ENCODE measurements at places on chromosomes 13 and 19.

GRCh38 chr19:11181488-11181887 is 15.9 kb downstream of the KANK2 start:
- DNase-seq: no peak

- DNase-seq: no peak
Observed at GRCh38 chr13:19665427-19665859, 32.0 kb downstream of the MPHOSPH8 start.

- DNase-seq: no peak
Observed at GRCh38 chr13:39516096-39516495, 86.9 kb downstream of the LHFPL6 start.

GRCh38 chr19:38806371-38806770 is 6.4 kb downstream of the LGALS4 start:
- DNase-seq: no peak

GRCh38 chr13:92821324-92821723 is 405.3 kb upstream of the GPC6 start:
- DNase-seq: no peak

DNA sequence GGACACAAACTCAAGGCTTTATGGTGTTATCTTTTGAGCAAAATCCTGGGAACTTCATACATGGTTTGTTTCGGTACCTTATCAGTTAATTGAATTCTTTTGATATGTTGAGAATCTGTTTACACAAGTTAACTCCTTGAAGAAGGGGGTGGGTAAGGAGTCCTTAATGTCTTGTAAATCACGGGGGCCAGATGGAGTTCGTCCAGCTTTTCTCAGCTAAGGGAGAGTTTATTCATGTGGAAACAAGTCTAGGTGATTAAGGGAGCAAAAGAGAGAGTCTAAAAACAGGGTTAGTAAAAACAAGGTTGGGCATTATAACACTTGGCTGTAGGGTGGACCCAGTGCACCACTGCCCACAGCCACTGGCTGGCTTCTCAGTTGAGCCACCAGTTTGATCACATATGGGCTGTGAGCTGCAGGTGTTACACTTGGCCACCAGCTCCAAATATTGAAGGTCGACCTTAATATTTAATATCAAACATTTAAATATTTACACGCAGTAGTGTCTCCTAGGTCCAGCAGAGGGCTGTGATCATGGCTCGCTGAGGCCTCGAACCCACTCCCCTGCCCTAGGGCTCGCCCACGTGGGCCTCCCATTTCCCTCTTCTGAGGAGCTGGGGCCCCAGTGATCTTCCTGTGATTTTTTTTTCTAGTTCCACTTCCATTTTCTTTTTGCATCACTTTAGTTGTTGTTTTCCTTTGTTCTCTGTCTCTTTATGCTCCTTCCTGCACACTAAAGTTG is 21.0 kb upstream of the ZNF43 start:
- no peak for DNase-seq

- DNase-seq: no peak
Observed at GRCh38 chr19:30001791-30002190, 59.8 kb downstream of the URI1 start.

DNA sequence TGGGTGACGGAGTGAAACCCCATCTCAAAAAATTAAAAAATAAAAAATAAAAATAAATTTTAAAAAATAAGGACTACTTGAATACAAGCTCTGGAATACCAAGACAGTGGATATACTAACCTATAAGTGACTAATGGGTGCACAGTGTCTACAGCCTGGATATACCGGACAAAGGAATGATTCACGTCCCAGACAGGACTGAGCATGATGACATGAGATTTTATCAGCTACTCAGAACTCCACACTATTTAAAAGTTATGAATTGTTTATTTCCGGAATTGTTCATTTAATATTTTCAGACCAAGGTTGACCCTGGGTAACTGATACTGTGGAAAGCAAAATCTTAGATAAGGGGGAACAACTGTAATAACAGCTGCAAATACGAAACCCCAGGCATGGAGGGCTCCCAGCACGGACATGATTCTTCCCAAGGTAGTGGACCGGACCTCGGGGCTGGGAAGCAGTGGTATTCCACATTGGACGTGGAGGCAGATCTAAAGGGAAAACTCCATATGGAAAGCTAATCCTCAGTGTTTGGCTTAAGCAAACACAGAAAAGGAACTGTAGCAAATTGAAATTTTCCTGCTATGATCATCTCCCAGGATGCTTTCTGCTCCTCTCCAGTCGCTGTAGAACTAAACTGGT is 102.6 kb upstream of the TSHZ3 start:
- no peak for DNase-seq

DNA sequence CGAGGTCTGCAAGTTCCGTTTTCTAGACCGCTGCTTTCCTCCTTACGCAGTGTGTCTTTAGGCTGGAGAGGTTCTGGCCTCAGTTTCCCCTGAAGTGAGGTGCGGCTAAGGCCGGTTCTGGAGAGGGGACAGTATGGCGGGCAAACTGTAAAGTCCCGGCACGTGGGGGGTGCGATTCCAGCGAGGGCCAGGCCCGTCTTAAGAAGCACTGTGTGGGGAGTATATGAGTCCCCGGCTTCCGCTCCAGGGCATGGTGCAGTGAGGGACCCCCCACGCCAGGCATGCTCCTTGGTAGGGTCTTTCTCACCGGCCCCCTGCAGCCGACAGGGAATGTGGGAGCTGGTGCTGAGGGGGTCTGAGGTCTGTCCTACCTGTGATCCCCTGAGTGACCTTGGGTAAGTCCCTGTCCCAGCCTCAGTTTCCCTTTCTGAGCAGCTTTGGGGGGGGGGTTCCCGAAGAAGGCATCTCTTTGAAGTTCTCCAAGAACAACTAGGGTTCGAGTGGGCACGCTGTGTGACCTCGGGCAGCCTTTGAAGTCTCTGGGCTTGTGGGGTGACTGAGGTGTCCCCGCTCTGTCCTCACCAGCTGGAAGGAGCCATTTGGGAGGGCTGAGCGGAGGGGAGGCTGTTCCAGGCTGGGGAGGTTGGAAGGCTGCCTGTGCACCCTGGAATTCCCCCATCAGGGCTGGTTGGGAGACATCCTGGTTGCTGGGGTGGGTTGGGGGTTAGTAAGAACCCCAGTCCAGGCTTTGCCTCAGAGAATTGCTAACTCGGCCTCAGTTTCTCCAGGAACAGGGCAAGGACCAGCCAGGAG is 1.5 kb downstream of the NFIC start:
- no peak for DNase-seq

DNA sequence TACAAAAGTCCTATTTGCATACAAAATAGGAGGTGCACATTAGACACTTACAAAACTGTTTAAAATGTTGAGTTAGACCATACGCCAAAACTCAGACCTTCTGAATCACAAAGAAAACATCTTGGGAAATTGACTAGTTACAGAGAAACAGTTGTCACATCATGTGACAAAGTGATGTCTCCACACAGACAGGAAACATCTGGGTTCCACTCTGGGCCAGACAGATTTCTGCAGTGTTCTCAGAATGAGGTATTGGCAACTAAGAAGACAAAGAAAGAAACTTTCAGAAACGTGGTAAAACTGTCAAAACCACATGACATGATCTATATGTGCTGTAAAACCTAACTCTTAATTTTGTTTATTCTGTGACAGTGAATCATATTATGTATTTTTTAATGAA is 6.7 kb downstream of the ZNF793 start:
- DNase-seq: no peak

DNA sequence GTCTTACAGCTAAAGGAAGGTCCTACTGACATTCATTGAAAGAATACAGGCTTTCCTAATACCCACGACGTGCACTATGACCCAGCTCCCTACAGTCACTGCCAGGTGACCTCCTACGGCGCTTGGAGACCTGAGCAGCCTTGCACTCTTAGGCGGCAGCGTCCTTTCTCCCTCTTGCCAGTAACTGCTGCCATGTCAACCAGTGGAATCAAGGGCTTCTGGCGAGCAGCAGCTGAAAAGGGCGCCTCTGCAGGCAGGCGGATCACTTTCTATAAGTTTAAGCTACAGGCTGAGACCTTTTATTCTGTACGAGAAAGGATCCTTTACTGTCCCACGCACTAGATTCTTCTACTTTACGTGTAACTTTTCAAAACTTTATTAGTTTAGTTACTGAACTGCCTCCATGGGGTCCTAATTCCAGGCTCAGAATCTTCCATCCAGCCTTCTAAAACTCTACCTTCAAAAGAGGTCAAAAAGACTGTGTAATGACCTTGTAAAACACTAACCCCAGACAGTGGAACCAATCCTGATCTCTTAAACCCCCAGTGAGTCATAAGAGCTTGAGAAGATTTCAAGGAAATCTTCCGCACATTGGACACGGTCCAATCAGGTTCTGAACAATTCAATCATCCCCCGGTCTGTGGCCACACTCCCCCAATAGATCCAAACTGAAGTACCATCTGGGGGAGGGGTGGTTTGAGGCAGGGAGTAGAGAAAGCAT is 1.9 kb downstream of the KCTD12 start:
- DNase-seq: no peak

GRCh38 chr19:18612051-18612771 is 459 bp upstream of the TMEM59L start:
- no peak for DNase-seq

- DNase-seq: no peak
Observed at GRCh38 chr13:43348397-43348796, 325.0 kb downstream of the DNAJC15 start.

DNA sequence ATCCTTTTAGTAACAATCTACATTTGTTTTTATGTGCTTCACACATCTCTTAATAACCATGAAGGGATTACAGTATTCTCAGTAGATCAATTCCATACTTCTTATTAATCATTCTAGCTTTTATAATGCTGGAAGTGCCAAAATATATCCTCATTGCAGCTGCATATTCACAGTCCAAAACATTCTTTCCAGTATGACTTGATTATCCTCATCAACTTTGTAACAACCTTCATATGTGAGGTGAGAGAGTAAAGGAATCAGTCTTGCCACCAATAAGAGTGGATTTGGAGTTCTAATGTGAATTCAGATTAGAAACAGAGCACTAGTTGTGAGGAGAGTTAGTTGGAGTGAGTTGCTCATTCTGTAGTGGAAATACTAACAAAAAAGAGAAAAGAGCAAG is 208.0 kb upstream of the SPRY2 start:
- no peak for DNase-seq

- DNase-seq: no peak
Observed at GRCh38 chr13:93180356-93180969, 46.1 kb upstream of the GPC6 start.

DNA sequence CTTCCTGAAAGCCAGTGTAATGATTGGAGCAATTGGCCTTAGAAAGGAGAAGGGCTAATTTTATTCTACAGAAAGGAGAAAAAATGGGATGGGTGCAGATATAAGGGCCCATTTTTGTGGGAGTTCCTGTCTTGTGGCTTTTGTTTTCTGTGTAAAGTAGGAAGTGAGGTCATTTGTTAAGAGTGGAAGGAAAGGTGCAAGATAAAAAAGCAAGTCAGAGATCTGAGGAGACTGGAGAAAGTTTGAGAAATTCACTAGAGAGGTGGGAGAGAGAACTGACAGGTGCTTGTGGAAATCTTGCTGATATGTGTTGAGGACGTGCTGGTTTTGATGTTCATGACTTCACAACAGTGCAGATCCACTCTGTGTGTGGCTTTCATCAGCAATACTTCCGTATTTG is 349.4 kb downstream of the DLEU7 start:
- DNase-seq: no peak

- DNase-seq: no peak
Observed at GRCh38 chr13:113327391-113327765, 30.3 kb downstream of the LAMP1 start.

DNA sequence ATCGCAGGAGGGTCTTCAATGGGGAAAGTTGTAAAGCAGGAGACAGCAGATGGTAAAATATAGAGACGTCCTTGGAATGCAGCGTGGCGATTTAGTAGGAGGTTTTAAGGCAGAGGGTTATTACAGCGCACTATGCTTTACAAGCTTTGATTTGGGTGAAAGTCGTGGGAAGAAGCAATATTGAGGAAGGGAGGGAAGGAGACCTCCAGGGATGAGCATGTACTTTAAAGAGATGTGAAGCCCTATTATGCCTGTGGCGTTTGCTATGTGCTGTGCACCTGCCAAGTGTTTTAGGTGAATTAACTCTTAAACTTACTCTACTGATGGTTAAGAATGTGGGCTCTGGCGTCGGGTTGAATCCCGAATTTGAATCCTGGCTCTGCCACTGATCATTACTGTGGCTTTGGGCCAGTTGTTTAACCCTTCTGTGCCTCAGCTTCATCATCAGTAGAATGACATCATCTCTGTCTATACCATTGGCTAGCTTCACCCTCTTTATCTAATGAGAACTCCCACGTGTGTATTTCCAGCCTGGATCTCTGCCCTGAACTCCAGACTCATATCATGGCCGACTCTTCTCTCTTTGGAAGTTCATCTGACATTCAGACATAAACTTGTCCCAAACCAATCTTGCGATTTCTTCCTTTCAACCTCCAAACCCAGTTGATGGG is 583 bp downstream of the CCDC61 start:
- DNase-seq: no peak

DNA sequence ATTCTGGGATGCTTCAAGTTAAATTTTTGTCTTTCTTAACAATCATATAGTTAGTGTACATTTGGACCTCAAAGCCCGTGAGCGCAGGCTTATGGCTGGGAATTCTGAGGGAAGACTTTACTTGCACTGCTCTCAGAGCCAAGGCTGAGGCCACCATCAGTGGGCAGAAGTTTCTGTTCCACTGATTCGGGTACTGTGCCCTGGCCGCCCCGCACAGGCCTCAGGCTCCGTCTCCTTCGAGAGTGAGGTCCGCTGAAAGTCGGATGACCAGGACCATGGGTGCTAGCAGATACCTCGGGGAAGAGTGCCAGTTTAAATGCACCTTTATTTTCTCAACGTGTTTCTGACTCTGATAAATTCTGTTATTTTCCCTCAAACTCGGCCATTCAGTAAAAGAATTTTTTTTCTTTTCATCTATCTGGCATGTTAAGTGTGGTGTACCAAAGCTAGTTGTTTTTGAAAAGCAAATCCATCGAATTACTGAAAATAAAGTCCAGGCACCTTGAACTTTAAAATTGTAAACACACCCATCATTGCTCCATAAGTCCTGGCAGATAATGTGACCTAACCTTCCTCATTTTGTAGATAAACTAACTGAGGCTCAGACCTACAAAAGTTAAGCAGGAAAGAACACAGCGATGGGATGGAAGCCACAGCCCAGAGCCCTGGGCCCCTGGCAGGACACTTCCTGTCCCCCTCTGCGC is 126.7 kb downstream of the SOX1 start:
- DNase-seq: no peak

DNA sequence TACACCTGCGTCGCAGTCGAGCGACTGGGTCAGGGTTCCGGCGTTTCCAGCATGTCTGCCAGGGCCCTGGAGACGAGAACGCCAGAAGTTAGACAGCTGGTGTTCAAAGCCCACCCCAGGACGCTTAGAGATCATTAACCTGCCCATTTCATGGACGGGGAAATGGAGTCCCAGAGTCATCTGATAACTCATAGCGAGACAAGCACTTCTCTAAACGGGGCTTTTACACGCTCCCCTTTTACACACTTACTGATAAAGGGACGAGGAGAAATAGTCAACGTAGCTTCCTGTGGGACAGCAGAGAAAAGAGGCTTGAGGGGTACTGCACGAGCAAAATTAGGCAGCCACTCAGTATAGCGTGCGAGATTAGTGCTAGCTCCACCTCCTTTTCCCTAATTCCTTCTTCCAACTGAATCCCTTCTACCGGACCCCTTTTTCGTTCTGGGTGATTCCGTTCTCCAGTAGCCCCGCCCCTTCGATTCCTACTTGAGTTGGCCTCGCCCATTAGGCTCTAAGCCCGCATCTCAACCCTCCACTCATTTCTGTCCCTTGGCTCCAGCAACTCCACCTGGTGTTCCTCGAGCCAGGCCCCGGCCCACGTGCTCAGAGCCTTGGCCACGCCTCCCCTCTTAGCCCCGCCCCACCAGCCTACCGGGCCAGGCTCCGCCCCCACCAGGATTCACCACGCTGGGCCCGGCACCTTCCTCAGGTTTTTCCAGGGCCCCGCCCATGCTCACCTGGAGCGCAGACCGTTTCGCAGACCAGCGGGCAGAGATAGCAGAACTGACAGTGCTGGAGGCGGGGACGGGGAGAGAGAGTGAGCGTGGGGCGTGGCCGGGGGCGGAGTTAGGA is 3.7 kb downstream of the HRC start:
- no peak for DNase-seq

Data from stimulated activated CD4-positive, alpha-beta T cell treated with anti-CD3 and anti-CD28 coated beads, Interleukin-2, amount 100 ng/mL, for 4 hours (primary cell).